ENCODE measurements at places on chromosomes 16 and 17. TPM values are rescaled to one million over a fixed set of nuclear protein-coding genes. Genes with fewer than 3 reads are reported as not detected.

- DNase-seq: no peak
Measured at GRCh38 chr17:28306954-28307401, 12.0 kb upstream of the TMEM97 start.

DNA sequence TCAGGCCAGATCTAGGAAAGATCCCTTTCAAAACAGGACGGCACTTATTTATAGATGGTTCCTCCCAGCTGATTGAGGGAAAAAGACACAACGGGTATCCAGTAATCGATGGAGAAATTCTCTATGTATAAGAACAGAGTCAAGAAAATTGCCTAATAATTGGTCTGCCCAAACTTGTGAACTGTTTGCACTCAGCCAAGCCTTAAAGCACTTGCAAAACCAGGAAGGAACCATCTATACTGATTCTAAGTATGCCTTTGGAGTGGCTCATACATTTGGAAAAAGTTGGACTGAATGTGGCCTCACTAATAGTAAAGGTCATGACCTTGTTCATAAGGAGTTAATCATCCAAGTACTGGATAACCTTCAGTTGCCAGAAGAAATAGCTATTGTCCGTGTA, 5.9 kb downstream of the HPR start:
- no peak for DNase-seq

- DNase-seq: no peak
Measured at GRCh38 chr17:68387435-68388218, 69.7 kb downstream of the WIPI1 start.

DNA sequence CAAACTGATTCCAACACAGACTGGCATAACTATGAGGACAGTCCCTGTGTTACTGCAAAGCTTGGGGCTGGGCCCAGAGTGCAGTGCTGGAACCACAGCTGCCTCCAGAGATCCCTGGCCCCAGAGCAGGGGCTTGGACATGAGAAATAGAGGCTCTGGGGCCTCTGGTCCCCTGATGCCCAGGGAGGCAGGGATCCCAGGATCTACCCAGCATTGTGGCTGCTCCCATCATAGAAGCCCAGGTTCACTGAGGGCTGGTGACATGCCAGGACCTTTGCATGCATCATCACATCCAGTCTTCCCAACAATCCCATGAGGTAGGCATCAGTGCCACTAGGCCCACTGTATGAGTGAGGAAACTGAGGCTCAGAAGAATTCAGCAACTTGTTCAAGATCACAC, 95.8 kb downstream of the TMEM132E start:
- no peak for DNase-seq

GPR179 gene
- not detected for total RNA-seq

SCNN1B gene
- total RNA-seq: 17.7 TPM

DNA sequence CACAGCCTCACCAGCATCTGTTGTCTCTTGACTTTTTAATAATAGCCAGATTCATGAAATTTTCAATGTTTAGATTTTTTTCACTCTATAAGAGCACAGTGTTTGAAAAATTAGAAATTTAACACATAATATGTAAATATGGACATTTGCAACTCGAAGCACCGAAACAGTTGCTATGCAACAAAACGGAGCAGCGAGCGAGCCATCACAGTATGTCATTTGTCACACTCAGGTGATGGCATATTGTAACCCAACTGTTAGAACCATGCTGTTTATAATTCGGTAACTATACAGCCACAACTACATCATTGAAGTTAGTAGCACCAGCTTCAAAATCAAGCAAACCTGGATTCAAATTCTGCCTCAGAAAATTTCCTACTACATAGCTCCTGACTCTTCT, 410.8 kb downstream of the NPIPA8 start:
- DNase-seq: no peak

TMIGD1 gene
- not detected for total RNA-seq

NT5C3B gene
- 65.9 TPM for total RNA-seq

GRCh38 chr16:28212532-28212873, 738 bp upstream of the XPO6 start:
- no peak for DNase-seq

GRCh38 chr17:46262271-46262670, 32.7 kb upstream of the LRRC37A start:
- DNase-seq: no peak

DNA sequence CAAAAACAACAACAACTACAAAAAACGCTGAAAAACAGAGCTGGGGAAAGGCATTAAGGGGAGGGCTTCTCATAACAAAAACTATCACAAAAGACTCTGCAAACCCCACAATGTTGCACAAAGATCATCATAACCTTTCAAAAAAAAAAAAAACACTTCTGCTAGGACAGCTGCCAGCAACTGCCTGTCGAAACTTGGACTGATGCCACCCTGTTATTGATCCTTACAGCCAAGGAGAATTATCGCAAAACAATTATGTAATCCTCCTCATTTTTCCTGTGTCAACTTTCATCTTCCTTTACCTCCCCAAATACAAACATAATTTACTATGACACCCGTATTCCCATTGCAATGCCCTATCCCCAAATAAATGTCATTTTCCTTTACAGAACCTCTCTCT, 9.3 kb downstream of the CCDC40 start:
- no peak for DNase-seq

- no peak for DNase-seq
Measured at GRCh38 chr17:57868007-57868909, 18.4 kb upstream of the MRPS23 start.

GRCh38 chr17:36937959-36938565, 787 bp downstream of the LHX1 start:
- DNase-seq: no peak

DNA sequence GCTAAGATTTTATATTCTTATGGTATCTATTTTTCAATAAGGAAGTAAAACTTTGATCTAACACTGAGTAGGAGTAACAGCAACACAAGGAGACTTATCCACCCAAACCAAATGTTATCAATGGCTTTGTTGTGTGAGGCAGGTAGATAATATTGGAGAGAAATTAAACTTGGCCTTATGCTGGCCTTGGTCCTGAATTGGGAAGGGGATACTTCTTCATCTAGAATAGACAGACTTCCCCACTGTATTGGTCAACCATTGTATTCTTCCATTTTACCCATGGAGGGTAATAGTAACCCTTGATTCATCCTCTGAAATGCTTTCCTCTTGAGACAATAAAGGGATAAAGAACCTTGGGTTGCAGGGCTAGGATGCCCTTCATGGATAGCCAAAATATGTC, 76.3 kb upstream of the ANKFN1 start:
- no peak for DNase-seq

NAGS gene
- total RNA-seq: 0.60 TPM

DNA sequence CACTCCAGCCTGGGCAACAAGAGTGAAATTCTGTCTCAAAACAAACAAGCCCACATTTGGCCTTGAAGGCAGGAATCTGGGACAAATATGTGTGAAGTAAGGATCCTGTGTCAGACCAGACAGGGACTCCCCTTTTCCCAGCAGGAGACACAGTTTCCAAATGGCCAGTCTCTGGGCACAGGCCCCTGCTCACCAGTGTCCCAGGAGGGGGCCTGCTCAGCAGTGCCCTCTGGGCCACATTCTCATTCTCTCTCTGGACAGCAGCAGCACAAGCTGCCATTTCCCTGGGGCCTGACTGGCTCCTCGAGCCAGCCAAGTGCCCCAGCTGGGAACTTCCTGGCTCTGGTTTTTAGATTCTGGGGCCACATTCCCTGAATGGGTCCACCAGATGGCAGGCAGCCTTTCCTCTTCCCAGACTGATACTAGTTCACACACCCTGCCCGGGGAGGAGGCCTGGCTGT, 11.7 kb upstream of the MNT start:
- DNase-seq: no peak

DNA sequence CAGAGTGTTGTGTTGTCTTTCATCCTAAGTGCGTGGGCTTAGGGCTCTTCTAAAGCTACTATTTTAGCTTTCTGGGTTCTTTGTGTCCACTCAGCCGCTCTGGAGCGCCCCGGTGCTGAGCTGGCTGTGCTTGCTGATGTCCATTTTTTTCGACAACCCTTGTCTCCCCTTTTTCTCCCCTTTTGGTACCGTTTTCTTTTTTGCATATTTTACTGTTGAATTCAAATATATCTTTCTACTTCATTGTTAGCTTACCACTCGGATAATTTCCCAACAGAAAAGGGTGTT, 1.2 kb downstream of the SRRM2 start:
- DNase-seq: no peak

CLEC18A gene
- 2.7 TPM for total RNA-seq

EIF3C gene
- total RNA-seq: 194 TPM

GRCh38 chr17:65559461-65559803, 2.0 kb downstream of the AXIN2 start:
- DNase-seq: no peak

GRCh38 chr16:55915096-55915827, 40.1 kb upstream of the CES5A start:
- no peak for DNase-seq

- no peak for DNase-seq
Measured at GRCh38 chr17:14575471-14575953, 274.6 kb downstream of the HS3ST3B1 start.

PSMD7 gene
- 62.3 TPM for total RNA-seq

DNA sequence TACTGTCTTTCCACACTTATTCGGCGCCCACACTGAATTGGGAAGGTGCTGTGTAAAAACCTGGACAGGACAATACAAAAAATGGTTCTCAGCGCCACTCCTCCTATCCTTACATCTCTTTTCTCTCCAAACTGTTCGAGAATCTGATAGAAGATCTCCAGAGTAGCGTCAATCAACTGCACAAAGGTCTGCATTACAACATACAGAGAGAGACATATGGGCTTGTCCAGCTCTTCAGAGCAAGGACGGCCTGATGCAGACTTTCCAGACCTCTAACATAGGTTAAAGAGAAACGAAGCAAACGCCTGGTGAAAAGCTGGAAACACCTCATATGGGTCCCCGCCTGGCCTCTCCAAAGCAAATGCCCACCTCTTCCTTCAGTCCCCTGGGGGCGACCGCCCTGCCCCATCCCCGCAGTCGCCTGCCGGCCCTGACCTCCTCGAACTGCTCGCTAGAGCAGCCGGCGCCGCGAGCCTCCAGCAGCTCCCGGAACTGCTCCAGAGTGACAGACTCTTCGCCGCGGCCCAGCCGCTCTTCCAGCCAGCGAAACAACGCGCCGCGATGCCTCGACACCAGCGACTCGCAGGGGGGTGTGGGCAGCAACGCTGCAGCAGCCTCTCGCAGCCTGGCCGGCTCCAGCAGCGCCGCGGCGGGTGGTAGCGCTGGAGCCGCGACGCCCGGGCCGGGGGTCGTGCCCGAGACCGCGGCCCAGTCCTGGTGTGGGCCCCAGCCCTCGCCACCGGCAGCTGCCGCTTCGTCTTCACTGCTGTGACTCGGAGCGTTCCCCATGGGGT, 526 bp downstream of the ZZEF1 start:
- DNase-seq: no peak

- no peak for DNase-seq
Measured at GRCh38 chr16:50261707-50262235, 4.6 kb upstream of the ADCY7 start.

TLCD3B gene
- total RNA-seq: not detected

KCNG4 gene
- not detected for total RNA-seq

MYH13 gene
- total RNA-seq: not detected

- DNase-seq: no peak
Measured at GRCh38 chr16:15894571-15895374, 6.4 kb upstream of the CEP20 start.

DNA sequence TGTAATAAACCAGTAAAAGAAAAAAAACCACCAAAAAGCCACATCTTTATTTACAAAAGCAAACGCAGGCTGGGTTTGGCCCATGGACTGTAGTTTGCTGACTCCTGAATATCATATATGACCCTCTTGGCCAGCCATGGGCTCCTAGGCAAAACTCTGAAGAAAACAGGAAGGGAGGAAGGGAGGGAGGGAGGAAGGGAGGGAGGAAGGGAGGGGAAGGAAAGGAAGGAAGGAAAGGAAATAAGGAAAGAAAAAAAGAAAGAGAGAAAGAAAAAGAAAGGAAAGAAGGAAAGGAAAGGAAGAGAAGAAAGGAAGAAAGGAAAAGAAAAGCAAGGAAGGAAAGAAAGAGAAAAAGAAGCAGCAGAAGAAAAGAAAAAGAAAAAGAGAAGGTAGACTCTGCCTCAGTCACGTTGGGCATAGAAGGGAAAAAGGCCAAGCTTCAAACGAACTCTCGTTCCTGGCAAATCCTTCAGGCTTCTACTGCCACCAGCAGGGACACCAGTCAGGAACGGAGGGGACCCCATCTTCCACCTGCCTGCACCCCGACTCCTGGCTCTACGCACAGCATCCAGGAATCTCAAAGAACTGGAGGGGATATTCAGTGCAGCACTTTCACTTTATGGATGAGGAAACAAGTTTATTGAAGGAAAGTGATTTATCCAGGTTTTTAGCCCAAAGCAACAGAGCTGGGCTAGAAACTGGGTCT, 22.1 kb downstream of the CDC42EP4 start:
- DNase-seq: no peak

GRCh38 chr16:53415504-53415903, 18.8 kb upstream of the RBL2 start:
- DNase-seq: no peak

GRCh38 chr16:84585886-84586285, 32.0 kb downstream of the COTL1 start:
- no peak for DNase-seq

- DNase-seq: no peak
Measured at GRCh38 chr17:77748436-77748835, 210.1 kb upstream of the TNRC6C start.

TPSAB1 gene
- 27.1 TPM for total RNA-seq

- no peak for DNase-seq
Measured at GRCh38 chr16:49955858-49956257, 69.2 kb upstream of the CNEP1R1 start.

CCL17 gene
- not detected for total RNA-seq

SBK1 gene
- total RNA-seq: not detected

GRCh38 chr16:68091380-68092261, 6.5 kb downstream of the NFATC3 start:
- DNase-seq: no peak
